ENCODE measurements at places on chromosomes 12 and 14.

- DNase-seq = no peak
Observed at GRCh38 chr12:88638966-88639760, 58.9 kb upstream of the KITLG start.

DNA sequence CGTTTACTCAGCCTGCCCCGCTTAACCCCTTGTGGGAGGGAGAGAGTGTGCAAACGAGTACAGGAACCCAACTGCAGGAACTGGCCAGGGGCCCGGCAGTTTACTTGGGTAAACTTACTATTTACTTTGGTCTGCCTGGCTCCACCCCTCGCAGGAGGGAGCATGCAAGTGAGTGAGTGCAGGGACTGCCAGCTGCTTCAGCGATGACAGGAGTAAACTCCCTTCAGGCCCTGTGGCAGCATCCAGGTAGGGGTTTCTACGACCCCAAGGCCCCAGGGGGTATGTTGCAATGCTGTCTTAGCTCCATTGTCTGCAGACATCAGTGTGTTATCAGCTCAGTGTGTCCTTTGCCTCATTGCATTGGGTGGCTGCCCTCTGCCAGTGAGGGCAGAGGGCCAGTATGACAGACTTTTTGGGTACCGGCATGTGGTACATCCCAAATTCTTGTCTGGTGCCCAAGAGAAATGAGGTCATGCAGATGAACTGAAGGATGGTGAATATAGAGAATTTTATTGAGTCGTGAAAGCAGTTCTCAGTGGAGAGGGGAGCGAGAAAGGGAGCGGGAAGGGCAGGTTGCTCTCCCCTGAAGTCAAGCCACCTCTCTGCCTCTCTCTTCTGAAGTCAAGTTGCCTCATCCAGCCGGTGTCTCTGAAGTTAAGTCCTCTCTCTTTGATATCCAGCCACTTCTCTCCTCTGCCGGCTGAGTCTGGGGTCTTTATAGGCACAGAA is 181.8 kb downstream of the FUT8 start:
- no peak for DNase-seq

- peak; percentile 54 for DNase-seq
Observed at GRCh38 chr12:98998697-98999299, 353.7 kb downstream of the APAF1 start.

GRCh38 chr14:106372870-106373652 is 846.7 kb downstream of the TMEM121 start:
- peak; percentile 62 for DNase-seq

- no peak for DNase-seq
Observed at GRCh38 chr12:8946733-8947132, 2.7 kb downstream of the M6PR start.

DNA sequence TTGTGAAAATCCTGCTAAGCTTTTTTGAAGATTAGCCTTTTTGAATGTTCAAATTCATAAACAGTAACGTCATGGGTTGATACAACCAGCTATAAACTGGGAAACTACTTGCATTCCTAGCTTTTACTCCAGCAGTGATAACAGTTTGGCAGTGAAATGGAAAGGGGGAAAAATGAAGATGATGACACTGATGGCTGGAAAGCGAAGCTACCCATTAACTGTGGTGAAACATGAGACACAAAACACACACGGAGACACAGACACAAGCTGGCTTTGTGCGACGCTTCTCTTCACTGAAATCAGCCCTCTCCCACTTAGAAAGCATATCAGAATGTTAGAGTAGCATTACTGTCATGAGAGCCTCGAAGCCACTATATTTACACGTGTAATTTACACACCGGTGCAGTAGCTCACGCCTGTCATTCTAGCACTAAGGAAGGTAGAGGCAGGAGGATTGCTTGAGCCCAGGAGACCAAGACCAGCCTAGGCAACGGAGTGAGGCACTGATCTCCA is 15.7 kb downstream of the VPS37B start:
- no peak for DNase-seq

- DNase-seq = no peak
Observed at GRCh38 chr14:105793836-105794235, 267.5 kb downstream of the TMEM121 start.

DNA sequence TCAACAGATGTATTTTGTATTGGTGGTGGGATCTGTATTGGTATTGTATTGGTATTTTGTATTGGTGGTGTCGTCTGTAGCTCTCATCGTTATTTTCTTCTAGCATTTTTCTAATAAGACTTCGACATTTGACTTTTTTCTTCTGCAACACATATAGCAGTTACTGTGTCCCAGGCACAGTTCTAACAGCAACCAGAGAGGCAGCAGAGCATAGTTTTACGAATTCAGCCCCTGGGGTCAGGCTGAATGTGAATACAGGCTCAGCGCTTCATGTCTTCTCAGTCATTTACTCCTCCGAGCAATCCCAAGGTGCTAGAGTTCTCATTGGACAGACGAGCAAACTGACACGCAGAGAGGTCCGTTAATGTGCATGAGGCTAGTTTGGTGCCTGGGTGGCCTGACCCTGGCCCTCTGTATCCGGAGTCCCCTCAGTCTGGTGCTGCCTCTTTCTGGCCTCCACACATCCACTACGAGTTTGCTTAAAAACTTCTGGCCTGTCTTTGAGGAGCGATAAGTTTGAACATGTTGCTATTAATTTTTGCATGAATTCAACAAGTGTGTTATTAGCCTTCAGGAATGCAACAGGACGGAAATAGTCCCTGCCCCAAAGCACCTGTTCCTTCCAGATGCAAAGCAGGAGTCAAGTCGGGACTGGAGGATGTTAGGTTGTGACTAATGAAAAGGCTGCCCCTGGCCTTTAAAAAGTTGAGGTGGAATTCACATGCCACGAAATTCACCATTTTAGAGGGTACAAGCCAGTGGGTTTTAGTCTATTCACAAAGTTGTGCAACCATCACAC is 87.0 kb downstream of the GLT1D1 start:
- no peak for DNase-seq

DNA sequence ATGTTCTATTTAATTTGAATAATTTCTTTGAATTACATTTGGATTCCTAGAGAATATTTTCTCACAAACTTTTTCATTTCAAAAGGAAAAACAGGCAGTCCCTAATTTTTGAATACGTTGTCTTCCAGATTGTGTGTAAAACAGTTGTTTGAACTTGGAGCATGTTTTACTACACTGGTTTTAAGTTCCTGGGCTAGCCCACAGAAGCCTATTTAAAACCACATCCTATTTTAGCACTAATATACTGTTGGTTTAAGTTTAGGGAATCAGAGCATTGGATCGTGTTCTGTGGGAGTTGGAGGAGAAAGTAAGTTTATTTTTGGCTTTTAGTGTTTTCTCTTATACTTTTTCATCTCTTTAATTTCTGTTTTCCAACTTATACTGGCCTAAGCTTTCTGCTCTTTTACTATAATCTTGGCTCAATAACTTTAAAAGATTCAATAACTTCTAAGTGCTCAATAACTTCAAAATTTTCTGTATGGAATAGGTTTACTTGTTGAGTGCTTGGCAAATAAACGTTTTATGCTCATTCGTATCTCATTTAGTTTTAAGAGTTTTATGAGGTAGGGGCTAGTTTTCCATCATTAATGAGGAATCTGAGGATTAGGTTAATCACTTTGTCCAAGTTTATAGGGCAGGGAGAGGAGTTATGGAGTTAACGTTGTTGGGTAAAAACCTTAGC is 14.9 kb downstream of the LEMD3 start:
- no peak for DNase-seq

DNA sequence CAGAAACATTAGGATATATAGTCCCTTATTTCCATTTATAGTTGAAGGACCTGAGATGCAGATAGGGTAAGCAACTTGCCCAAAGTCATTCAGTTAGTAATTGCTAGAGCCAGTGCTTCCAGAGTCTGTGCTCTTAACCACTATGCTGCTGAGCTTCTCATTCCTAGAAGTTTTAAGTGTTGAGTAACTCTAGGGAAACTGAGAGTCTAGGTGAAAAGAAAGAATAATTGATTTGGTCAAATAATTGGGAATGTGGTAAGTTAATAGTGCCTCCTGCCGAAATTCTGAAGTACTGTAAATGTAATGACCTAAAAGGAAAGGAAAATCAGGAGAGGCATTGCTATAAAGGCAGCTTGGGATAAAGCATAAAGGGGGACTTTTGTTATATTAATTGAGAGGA is 14.1 kb downstream of the PYROXD1 start:
- no peak for DNase-seq

- no peak for DNase-seq
Observed at GRCh38 chr14:39265806-39266524, 32.2 kb downstream of the MIA2 start.

GRCh38 chr14:86057018-86057667 is 527.2 kb downstream of the FLRT2 start:
- DNase-seq = no peak

DNA sequence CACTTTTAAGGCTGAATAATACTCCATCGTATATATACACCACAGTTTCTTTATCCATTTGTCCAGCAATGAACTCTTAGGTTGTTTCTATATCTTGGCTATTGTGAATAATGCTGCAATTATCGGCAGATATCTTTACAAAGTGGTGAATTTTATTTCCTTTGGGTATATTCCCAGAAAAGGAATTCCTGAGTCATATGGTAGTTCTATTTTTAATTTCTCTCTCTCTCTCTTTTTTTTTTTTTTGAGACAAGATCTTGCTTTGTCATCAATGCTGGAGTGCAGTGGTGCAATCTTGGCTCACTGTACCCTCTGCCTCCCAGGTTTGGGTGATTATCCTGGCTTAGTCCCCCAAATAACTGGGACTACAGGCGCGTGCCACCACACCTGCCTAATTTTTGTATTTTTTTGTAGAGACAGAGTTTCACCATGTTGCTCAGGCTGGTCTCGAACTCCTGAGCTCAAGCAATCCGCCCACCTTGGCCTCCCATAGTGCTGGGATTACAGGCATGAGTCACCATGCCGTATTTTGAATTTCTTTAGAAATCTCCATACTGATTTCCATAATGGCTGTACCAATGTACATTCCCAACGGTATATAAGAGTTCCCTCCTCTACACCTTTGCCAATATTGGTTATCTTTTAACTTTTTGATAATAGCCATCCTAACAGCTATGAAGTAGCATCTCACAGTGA is 98.4 kb downstream of the EFCAB11 start:
- DNase-seq = no peak

DNA sequence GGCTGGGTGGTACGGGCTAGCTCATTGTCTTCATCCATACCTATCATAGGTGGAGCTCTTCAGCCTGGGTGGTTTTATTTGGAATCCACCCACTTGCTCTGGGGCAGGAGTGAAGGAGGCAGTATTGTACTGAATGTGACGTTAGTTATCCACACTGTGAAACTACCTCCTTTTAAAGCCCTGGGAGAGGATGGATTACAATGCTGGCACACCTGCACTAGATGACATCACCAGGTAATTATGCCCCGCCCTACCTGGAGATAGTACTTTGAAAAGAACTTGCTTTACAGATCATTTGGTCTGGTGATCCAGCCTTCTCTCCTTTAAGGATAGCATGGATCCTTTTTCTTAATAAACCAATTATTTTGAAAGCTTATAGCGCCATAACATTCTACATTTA is 78.0 kb downstream of the B4GALNT3 start:
- peak; percentile 55 for DNase-seq

DNA sequence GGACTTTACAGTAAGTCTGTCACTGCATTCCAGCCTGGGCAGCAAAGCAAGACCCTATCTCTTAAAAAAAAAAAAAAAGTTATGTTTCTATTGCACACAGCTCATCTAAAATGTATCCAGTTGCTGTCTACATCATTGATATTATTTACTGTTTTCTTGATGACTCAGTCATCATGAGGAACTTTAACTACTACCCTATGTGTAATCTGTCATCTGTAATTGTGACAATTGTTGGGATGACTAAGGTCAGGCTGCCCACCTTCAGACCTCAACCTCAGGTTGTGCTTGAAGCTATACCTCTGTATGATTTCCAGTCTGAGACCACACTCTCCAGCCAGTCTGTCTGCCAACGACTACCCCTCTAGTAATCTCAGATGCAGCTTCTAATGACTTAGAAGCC is 15.3 kb downstream of the PPP1R13B start:
- DNase-seq = no peak

DNA sequence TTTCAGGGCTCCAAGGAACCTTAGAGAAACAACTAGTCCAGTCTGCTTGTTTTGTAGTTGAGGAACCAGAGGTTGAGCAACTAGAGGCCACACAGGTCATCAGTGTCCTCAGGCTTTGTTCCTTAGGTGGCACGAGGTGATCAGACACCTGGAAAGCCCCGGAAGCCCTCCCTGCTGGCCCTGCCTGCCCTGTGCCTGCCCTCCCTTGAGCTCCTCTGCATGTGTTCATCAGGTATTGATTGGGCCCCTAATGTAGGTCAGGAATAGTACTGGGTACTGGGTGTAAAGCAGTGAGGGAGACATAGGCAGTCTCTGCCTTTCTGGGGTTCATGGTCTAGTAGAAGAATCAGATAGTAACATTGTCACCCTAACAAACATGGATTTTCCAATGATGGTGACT is 114.3 kb downstream of the TSPAN9 start:
- no peak for DNase-seq

DNA sequence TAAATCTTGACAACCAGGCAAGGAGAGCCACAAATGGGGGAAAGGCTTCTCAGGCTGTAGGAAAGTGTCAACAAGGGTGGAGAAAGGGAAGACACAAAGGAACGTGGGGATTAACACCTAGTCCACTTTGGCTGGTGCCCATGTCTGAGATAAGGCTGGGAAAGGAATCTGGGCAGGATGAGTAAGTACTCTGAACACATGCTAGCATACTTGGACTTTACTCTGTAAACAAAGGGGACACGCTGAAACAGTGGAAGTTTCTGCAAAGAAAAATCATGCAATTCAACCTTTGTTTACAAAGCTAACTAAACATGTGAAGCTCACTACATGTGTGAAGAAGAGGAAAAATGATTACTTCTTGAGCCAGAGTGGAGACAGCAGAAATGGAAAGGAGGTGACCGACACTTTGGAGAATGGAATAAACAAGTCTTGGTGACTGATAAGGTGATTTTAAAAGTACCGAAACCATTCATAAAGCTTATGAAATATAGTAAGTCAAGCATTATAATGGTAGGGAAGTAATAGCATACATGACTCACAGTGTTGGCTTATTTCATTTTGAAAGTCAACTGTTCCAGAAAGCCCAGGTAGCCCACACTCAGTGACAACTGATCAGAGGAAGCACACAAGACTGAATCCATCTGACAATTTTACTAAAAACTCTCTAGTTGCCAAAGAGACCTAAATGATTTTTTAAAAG is 13.2 kb downstream of the CPNE8 start:
- no peak for DNase-seq

DNA sequence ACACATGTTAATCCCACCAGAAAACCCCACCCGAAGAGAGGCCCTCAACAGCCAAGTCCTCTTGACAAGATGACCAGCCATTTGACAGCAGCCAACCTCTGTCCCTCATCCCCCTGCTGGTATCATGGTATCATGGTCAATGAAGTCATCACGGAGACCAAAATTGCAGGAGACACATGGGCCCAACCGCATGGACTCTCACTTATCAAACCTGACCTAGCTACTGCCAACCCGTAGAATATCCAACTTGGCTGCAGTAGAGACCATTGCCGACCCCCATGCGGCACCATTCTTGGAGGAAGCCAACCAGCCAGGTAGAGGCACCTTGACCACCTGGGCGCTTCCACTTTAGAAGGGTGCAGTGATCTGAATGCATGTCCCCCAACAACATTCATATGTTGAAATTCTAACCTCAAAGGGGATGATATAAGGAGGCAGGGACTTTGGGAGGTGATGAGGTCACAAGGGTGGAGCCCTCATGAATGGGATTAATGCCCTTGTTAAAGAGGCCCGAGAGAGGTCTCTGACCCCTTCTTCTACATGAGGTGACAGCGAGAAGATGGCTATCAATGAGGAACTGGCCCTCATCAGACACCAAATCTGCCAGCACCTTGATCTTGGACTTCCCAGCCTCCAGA is 33.3 kb downstream of the DIO3 start:
- DNase-seq = no peak

GRCh38 chr14:24264298-24264697 is 1.3 kb upstream of the TGM1 start:
- DNase-seq = no peak

- DNase-seq = peak; percentile 5
Observed at GRCh38 chr12:6193853-6194815, 6.1 kb upstream of the CD9 start.
